Cerebellum (tissue), 4 donors: ENCODE measurements at places on chromosomes 7 and 10.

GRCh38 chr10:14325325-14325955 lies 5.3 kb downstream of the FRMD4A start:
- no peak for DNase-seq

- DNase-seq, result no peak
Measured at GRCh38 chr10:114664127-114664526, 6.1 kb upstream of the ABLIM1 start.

DNA sequence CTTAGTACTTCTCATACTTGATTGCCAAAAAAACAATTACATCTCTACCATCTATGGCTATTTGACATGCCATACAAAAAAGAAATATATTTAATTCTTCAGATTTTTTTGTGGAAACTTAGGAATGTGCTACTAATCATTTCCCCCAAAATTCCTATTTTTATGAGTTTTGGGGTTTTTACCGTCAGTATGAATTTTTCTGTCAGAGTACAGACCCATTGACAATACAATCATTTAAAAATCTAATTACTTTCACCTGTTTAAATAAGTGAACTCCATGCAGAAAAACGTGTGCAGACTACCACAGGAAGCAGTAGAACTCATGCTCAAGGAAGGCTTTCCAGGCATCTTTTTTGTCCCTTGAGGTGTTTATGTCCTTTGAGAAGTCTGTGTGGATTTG lies 48.8 kb upstream of the FOXP2 start:
- DNase-seq, result no peak

- DNase-seq, result no peak
Measured at GRCh38 chr10:30190577-30191552, 131.5 kb upstream of the JCAD start.

DNA sequence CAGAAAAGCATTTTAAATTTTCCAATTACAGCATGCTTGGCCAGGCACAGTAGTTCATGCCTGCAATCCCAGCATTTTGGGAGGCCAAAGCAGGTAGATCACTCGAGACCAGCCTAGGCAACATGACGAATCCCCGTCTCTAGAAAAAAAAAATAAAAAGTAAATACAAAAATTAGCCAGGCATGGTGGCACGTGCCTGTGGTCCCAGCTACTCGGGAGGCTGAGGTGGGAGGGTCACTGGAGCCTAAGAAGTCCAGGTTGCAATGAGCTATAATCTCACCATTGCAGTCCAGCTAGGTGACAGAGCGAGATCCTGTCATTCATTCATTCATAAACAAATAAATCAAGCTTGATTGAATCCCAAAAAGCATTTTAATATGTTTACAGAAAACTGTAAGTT lies 234.9 kb downstream of the PARD3 start:
- DNase-seq, result no peak

- DNase-seq, result no peak
Measured at GRCh38 chr10:96831200-96831866, 765 bp upstream of the LCOR start.

GRCh38 chr7:158164101-158165095 lies 423.2 kb downstream of the PTPRN2 start:
- no peak for DNase-seq

DNA sequence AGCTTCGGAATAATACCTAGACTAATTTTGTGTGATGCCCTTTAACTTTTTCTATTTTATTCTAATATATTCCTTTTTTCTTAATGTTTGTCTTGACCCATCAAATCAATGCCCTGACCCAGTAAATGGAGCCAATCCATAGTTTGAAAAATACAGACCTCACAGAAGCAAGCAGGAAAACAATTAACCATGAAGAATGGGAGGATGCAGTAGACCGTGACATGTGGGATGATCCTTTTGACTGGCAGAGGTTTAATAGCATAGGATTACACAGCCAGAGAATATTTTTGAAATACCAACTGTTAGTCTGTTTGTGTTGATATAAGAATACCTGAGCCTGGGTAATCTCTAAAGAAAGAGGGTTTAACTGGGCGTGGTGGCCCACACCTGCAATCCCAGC lies 142.6 kb upstream of the NEBL start:
- no peak for DNase-seq

DNA sequence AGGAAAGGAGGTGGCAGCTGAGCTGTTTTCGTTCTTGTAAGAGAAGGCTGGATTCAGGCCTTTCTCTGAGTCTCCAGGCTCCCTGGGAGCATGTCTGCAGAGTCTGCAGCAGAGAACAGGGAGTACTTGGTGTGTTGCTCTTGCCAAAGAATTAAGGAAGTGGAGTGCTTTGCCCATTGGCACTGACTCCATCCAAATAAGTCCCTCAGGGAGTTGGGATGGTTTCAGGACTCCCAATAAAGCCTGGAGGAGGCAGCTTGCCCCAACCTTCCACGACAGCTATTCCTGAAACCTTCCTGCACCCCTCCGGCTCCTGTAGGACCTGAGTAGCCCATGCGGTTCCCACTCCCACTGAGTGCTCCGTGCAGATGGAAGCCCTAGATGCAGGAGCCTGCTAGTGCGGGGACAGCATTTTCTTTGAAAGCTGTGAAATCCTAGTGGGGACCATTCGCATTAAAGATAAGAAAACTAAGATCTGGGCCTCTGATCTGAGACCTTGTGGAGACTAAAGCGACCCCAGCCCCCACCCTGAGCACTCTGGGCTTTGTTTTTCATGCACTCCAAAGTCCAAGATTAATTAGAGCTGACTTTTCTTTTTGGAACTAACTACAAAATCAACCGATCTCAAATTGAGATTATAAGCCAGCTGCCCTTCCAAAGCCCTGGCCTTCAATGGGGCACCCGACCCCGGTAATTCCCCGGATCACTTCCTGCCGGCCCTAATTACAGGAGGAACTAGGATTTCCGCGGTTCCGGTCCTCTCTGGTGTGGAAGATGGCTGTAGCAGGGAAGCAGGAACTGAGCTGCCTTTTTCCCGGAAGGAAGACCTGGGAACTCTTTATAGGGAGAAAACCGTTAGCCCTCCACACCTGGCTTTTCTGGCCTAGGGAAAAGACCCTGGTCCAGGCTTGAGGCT lies 110.2 kb downstream of the COL13A1 start:
- DNase-seq, result peak; percentile 63

GRCh38 chr10:21289961-21290360 lies 235.5 kb downstream of the SKIDA1 start:
- no peak for DNase-seq

GRCh38 chr7:100085515-100085914 lies 3.3 kb upstream of the COPS6 start:
- DNase-seq, result no peak

DNA sequence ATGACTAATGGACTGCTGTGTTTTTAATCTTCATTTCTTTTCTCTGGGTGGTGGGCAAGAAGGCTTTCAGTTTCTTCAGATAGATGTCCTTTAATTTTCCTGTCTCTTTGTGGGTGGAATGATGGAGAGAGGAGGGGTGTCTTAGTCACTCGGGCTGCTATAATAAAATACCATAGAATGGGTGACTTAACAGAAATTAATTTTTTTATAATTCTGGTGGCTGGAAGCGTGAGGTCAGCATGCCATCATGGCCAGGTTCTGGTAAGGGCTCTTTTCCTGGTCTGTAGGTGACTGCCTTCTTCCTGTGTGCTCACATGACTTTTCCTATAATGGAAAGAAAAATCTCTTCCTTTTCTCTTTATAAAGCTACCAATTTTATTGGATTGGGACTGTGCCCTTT lies 6.3 kb downstream of the RSBN1L start:
- DNase-seq, result no peak

DNA sequence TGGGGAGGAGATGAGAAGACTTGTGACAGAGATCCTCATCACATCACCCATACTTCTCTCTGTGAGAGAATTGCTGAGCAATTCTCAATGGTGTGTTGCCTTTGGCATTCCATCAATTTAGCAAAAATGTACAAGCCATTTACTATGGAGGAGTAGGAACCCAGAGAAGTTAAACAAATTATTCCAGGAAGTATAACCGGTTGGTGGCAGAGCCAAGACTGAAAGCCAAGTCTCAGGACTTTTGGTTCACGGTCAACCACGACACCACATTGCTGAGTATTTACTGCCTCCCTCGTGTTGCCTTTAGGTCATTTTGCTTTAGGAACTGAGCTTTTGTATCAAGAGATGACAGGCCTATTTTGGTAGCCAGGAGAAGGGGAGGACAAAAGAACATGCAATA lies 88.0 kb upstream of the ELMO1 start:
- no peak for DNase-seq

GRCh38 chr10:51156926-51157325 lies 82.6 kb downstream of the PRKG1 start:
- DNase-seq, result no peak

GRCh38 chr7:3806516-3806915 lies 505.5 kb downstream of the SDK1 start:
- no peak for DNase-seq

GRCh38 chr7:90483251-90483650 lies 13.8 kb downstream of the PTTG1IP2 start:
- no peak for DNase-seq

- no peak for DNase-seq
Measured at GRCh38 chr10:118369641-118370205, 27.6 kb upstream of the FAM204A start.

GRCh38 chr7:1770331-1770730 lies 100.3 kb downstream of the ELFN1 start:
- no peak for DNase-seq

DNA sequence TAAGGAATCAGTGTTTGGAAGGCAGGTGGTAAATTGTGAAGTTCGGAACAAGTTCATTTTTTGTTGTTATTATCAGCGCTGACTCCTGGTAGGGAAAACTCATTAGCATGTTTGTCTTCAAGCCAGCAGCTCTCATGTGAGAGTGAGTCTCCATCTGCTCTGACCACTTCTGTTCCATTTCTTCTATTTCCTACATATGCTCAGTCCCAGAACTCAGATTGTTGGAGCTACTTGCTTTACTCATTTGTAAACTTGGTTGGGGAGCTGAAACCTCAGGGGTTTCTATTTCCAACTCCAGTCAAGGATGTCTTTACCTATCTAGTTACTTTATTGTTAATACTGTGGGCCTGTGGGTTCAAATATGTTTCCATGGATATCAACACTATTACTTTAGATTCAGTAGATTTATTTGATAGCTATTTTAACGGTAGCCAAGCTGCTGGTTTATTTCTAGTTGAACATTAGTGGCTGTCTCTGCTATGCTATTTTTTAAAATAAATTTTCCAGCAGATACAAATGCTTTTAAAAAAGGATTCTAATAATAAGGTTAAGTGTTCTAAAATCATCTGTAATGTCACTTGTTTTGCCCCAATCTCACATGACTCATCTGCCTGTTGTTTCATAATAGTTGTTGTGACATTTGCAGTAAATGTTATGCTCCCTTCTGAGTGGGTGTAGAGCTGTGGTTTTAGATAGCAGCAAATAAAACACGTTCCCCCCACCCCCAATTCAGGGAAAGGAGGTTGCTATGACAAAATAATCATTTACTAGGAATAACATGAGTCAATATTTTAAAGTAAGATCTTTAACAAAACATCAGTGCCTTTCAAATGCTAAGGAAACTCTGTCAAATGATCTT lies 143.3 kb downstream of the HDAC9 start:
- peak; percentile 62 for DNase-seq

DNA sequence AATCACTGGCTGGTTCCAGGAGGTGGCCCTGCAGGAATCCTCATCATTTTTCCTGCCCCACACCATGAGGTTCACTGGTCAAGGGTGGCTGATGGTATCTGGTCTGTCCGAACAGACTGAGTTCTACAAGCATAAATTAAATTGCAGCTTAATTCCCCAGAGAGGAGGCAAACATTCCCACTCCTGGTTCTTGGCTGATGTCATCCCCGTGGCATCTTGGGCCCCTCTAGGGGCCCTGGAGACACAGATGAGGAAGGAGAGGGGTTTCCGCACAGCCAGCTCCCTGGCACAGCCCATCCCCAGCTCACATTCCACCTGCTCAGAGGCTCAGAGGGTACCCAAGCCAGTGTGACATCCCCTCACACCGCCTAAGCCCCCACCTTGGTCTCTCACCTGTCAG lies 5.3 kb upstream of the KLRG2 start:
- no peak for DNase-seq

GRCh38 chr7:44145969-44146911 lies 5.1 kb upstream of the MYL7 start:
- DNase-seq, result peak; percentile 86

GRCh38 chr10:25938405-25938804 lies 4.4 kb downstream of the MYO3A start:
- no peak for DNase-seq

DNA sequence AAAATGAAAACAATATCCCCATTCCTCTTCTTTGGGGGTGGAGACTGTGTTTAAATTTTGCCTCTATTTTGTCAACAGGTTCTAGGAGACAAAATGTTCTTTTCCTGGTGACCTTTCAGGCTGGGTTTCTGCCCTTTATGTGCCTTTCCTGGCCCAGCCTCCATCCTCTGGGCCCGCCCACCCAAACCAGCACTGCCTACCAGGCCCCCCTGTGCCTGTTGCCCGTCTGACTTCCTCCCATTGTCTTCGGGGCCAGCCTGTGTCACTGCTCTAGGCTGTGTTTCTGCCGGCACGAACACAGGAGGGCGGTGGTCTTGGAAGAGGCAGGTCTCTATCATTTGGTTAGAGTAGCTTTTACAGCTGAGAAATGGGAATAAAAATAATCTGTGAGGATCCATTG lies 13.9 kb downstream of the TSPAN14 start:
- no peak for DNase-seq

GRCh38 chr10:85557077-85557476 lies 809.5 kb downstream of the GRID1 start:
- DNase-seq, result no peak

DNA sequence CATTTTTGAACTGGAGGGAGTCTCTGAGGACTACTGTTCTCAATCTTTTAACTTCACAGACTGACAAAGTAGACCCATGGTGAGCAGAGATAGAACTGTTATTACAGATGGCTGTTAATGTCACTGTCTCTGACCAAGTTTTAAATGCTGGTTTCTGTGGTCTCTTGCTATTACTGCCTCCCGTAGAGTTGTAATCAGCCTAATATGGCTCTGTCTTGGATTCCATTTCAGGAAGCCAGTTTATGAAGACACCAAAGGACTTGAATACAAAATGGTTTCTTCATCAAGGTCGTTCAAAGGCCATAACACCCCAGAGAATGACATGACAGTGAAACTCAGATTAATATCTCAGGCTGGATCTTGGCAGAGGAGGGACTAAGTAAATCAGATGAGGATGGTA lies 3.9 kb downstream of the SFRP4 start:
- no peak for DNase-seq

GRCh38 chr10:26157734-26158133 lies 58.8 kb upstream of the GAD2 start:
- DNase-seq, result no peak
